CD4-positive, CD25-positive, alpha-beta regulatory T cell (primary cell): ENCODE measurements at places on chromosomes 1 and 21. TPM values are rescaled to one million over a fixed set of nuclear protein-coding genes. Genes with fewer than 3 reads are reported as not detected.

DNA sequence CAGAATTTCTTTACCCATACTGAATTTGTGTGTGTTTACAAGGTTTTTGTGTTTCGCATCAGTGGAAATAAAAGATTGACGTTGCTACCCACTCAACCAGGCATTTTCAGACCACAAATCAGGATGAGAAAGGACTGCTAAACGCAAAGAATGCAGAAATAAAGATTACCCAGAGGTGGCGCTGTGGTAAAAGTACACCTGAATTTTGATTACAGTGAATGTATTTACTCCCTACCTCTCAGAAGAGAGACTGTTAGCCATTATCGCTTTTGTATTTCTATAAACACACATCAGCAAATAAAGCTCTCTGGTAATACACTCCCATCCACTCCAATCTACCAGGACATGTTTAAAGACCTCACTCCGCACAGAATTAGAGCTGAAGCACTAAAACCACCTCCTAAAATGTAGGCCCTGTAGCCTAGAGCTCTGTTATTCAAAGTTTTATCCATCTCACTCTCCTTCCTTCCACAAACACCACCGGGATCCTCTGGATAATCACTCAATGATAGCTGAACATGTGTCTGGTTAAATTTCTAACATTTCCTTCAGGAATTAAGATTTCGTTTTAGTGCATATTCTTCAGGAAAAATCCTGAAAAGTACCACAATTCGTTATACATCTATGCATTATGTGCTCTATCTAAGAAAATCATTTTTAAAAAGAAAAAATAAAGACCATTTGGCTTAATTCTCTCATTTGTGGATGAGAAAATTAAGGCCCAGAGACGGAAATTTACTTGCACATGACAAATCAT lies 2.5 kb upstream of the LMO4 start:
- H3K4me3 ChIP-seq: no peak overlapping the region
- no peak for DNase-seq
- H3K4me1 ChIP-seq: peaks cover 27% of the 10 kb centered on the region
- peaks cover 37% of the 10 kb centered on the region for H3K27me3 ChIP-seq
- H3K27ac ChIP-seq: no peak overlapping the region

DNA sequence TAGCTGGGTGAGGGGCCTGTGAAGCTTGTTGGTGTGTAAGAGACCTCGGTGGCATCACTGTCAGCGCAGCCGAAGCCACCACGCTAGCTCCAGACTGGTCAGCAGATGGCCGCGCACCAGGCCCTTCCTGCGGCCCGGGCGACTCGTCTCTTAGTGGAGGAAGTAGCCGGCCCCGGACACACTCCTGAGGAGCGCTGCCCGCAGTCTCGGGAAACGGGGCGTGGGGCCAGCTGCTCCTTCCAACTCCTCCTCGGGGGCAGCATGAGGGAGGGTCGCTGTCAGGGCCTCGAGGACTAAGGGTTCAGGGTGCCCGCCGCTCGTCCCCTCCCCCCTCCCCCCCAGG lies 20.4 kb downstream of the H3-3A start:
- no peaks in the 10 kb centered on the region for H3K36me3 ChIP-seq
- H3K4me1 ChIP-seq: peaks cover 19% of the 10 kb centered on the region
- H3K27me3 ChIP-seq: no peaks in the 10 kb centered on the region
- peak overlapping the region; percentile 26 for H3K4me3 ChIP-seq
- no peak for DNase-seq

- H3K4me1 ChIP-seq: no peaks in the 10 kb centered on the region
- DNase-seq: no peak
- no peaks in the 10 kb centered on the region for H3K27me3 ChIP-seq
- no peak overlapping the region for H3K4me3 ChIP-seq
- H3K36me3 ChIP-seq: no peaks in the 10 kb centered on the region
- H3K27ac ChIP-seq: no peak overlapping the region
Observed at GRCh38 chr1:42430286-42431135, 25.3 kb downstream of the ZMYND12 start.

- H3K36me3 ChIP-seq: no peaks in the 10 kb centered on the region
Observed at GRCh38 chr1:25590096-25590824, 26.3 kb upstream of the MAN1C1 start.

SH3GLB1 gene
- total RNA-seq: 62.1 TPM

DNA sequence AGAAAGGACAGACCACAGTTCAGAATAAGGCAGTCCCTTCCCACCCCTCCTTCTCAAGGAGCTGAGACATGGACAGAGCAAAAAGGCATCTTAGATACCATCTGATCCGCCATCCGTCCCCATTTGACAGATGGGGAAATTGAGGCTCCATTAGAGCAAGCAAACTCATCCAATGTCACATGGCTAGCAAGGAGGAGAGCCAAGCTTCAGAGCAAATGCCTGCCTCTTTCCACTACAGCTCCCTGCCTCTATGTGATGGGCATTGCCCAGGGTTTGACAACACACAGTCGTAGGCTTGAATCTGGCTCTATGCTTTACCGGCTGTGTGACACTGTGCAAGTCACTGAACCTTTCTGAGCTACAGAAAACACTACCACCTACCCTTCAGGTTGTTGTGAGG lies 3.9 kb downstream of the SLC30A2 start:
- no peaks in the 10 kb centered on the region for H3K36me3 ChIP-seq
- no peak overlapping the region for H3K4me3 ChIP-seq
- no peak overlapping the region for H3K27ac ChIP-seq

FNDC5 gene
- total RNA-seq: not detected

GUCA2B gene
- not detected for total RNA-seq

GRCh38 chr21:31866077-31866511 lies 6.7 kb upstream of the HUNK start:
- peaks cover 4% of the 10 kb centered on the region for H3K27me3 ChIP-seq
- no peak overlapping the region for H3K27ac ChIP-seq
- no peaks in the 10 kb centered on the region for H3K36me3 ChIP-seq

DNA sequence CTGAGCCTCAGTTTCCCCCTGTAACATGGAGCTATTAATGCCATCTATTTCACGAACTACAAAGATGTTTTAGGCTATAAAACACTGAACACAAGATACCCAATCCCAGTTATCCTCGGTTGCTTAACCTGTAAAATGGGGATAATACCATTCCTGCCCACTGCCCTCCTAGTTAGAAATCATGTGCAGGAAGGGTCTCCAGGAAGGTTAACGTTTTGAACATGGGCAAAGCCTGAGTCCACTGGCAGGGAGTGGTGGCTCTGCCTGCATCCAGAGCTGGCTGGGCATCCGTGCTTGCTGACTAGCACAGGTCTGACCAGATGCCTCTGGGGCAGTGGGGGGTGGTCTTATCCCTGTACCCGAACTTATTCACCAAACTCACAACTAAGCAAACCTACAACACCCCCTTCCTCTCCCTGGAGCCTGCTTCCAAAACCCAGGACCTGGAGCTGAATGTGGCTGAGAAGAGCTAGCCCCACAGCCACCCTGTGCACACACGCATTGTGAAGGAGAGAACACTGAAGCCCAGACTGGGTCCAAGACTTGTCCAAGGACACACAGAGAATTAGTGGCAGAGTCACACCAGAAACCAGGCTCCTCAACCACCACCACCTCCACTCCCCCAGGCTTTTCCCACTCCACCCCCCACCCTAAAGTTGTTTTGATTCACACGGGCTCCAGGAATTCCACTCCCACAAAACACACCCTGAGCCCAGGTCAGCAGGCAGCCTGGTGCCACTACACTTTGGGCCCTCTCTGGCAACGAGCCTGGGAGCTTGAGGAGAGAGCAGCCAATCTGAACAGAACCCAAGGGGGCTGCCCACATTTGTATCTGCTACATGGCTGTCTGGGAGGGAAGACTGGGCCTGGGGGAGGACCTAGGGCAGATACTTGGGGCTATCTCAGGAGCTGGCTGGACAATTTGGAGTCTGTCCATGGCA lies 1.6 kb downstream of the E2F2 start:
- no peaks in the 10 kb centered on the region for H3K36me3 ChIP-seq
- H3K27me3 ChIP-seq: no peaks in the 10 kb centered on the region
- peak overlapping the region; percentile 79 for H3K27ac ChIP-seq
- H3K4me1 ChIP-seq: peaks cover 94% of the 10 kb centered on the region

DNA sequence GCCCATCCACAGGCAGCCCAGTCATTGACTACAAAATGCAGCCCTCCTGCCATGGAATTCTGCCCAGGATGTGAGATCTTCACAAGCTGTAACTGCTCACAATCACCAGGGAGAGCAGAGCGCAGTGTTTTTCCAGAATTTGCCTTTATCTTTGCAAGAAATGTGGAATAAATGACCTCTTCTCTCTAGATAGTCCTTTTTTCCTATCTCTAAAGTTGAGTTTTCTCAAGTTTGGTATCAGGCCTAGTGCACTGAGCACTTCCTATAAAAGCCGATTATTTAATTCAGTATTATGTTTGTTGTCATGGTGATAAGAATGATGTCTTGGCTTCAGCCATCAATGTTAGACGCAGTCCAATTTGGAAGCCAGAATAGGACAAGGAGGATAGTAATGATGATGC lies 246.9 kb upstream of the IRF2BP2 start:
- H3K27ac ChIP-seq: no peak overlapping the region
- H3K36me3 ChIP-seq: no peaks in the 10 kb centered on the region
- no peaks in the 10 kb centered on the region for H3K27me3 ChIP-seq

DNA sequence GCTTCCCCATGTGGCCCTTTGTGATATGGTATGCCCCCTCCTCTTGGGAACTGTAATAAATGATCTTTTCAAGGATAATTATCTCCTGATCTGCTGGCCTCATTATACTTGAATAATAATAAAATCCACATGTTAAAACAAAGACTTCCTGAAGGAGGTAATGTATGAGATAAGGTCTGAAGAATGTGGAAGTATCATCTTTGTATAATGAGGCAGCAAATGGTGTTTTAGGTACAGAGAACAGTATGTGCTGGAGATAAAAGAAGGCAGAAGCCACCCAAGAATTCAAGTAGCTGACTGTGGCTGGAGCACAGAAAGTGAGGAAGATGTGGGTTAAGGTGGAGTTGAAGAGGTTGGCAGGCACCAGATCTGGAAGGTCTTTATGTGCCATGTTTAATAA lies 12.8 kb upstream of the COG2 start:
- no peak overlapping the region for H3K4me3 ChIP-seq
- no peaks in the 10 kb centered on the region for H3K36me3 ChIP-seq
- H3K27me3 ChIP-seq: peaks cover 6% of the 10 kb centered on the region

GOLPH3L gene
- total RNA-seq: 8.6 TPM

GRCh38 chr1:93811326-93812065 lies 67.5 kb downstream of the DNTTIP2 start:
- H3K4me1 ChIP-seq: no peaks in the 10 kb centered on the region
- no peak overlapping the region for H3K27ac ChIP-seq
- no peaks in the 10 kb centered on the region for H3K36me3 ChIP-seq

APCS gene
- total RNA-seq: not detected

GRCh38 chr1:85569737-85570404 lies 10.7 kb upstream of the CCN1 start:
- H3K27me3 ChIP-seq: peaks cover 9% of the 10 kb centered on the region
- DNase-seq: no peak
- H3K36me3 ChIP-seq: no peaks in the 10 kb centered on the region
- H3K27ac ChIP-seq: no peak overlapping the region

RXFP4 gene
- total RNA-seq: not detected

TRIM62 gene
- total RNA-seq: 29.1 TPM

MAP1LC3C gene
- not detected for total RNA-seq

- DNase-seq: no peak
- no peak overlapping the region for H3K4me3 ChIP-seq
- no peak overlapping the region for H3K27ac ChIP-seq
- peaks cover 9% of the 10 kb centered on the region for H3K36me3 ChIP-seq
Observed at GRCh38 chr21:45129189-45129923, 55.0 kb downstream of the ADARB1 start.

SLC44A3 gene
- total RNA-seq: not detected

GRCh38 chr1:150548632-150549495 lies at the start of gene ADAMTSL4:
Gene ADAMTSL4, plus strand, starts transcription at chr1:150549408. Its CDS starts 2,881 bp downstream, at chr1:150552289.
- no peak within 1 kb of the TSS for H3K27ac ChIP-seq
- H3K4me3 ChIP-seq: peak within 1 kb of the TSS; percentile 74
- DNase-seq: peak; percentile 53
- peaks cover 3% of the 10 kb centered on the region for H3K27me3 ChIP-seq
- peaks cover 22% of the 10 kb centered on the region for H3K4me1 ChIP-seq

DNA sequence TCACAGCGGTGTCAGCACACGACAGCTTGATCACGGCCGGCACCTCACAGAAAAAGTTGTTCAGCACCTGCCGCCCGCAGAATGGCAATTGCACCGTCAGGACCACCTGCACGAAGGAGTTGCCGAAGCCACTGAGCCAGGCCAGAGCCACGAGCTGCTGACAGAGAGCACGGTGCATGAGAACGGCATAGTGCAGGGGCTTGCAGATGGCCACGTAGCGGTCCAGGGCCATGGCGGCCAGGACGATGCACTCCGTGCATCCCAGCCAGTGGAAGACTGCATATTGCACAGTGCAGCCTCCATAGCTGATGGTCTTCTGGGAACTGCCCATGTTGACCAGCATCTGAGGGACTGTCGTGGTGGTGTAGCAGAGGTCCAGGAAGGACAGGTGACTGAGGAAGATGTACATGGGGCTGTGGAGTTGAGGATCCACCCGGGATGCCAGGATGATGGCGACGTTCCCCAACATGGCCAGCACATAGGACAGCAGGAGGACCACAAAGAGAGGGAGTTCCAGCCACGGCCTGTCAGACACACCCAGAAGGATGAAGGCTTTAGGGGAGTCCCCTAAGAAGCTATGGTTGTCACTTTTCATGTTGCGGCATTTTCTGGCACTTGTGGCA lies 6.4 kb downstream of the OR2B11 start:
- no peak overlapping the region for H3K4me3 ChIP-seq
- no peak for DNase-seq
- H3K27ac ChIP-seq: no peak overlapping the region
- no peaks in the 10 kb centered on the region for H3K36me3 ChIP-seq
- H3K27me3 ChIP-seq: no peaks in the 10 kb centered on the region

- no peaks in the 10 kb centered on the region for H3K27me3 ChIP-seq
- no peaks in the 10 kb centered on the region for H3K4me1 ChIP-seq
- H3K27ac ChIP-seq: no peak overlapping the region
- H3K36me3 ChIP-seq: peaks cover 79% of the 10 kb centered on the region
Observed at GRCh38 chr1:179917601-179918429, 35.7 kb downstream of the TOR1AIP1 start.

DPYD gene
- total RNA-seq: 87.3 TPM

DNA sequence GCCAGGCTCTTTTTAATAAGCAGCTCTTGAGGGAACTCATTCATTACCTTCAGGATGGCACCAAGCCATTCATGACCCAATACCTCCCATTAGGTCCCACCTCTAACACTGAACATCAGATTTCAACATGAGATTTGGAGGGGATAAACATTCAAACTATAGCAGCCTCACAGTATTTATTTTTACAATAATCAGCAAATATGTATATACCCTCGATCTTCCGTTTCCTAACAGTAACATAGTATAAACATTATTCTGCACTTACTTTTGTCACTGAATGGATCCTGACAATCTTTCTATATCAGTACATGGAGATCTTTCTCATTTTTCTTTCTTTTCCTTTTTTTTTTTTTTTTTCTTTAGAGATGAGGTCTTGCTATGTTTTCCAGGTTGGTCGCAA lies 5.4 kb downstream of the CATSPER4 start:
- DNase-seq: no peak
- H3K27ac ChIP-seq: no peak overlapping the region
- H3K4me3 ChIP-seq: no peak overlapping the region
- H3K27me3 ChIP-seq: no peaks in the 10 kb centered on the region
